ENCODE measurements at places on chromosomes 5 and 9. TPM values are rescaled to one million over a fixed set of nuclear protein-coding genes. Genes with fewer than 3 reads are reported as not detected.

The POU5F2 gene
- 1.7 TPM for total RNA-seq

The KIF3A gene
- total RNA-seq, result 18.6 TPM

The PCDHGB1 gene
- 0.18 TPM for total RNA-seq

The LRRC19 gene
- total RNA-seq, result not detected

The AGXT2 gene
- not detected for total RNA-seq

All from T-helper 2 cell treated with Interferon-gamma antibody and Interleukin-4, amounts not matched to agents 100 ng/mL and 5 ng/mL, for 36 hours (primary cell).